Stimulated activated CD4-positive, alpha-beta T cell treated with anti-CD3 and anti-CD28 coated beads, Interleukin-12 subunit alpha, Interleukin-12 subunit beta, amount 100 ng/mL, for 24 hours (primary cell): ENCODE measurements at places on chromosomes 7 and 10.

- peak; percentile 74 for DNase-seq
Observed at GRCh38 chr10:79196470-79197461, 128.0 kb downstream of the ZMIZ1 start.

GRCh38 chr10:50508315-50509051, 115.3 kb downstream of the SGMS1 start:
- DNase-seq: no peak

DNA sequence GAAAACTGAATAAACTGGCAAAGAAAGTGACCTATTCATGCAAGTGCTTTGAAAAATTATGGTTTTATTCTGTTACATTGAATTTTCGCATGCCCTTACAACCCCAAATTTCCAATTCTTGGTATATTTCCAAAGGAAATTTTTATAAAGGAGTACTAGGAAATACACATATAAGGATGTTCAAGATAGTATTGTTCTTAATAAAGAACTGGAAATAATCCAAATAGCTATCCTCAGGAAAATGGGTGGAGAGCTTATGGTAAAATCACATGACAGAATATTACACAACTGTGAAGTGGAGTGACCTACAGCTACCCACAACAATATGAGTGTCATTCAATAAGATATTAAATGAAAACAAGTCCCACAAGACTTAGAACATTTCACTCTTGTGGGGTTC, 138.9 kb upstream of the BMPER start:
- no peak for DNase-seq

- no peak for DNase-seq
Observed at GRCh38 chr7:148458263-148458662, 132.3 kb upstream of the C7orf33 start.

GRCh38 chr10:128150561-128150960, 24.3 kb upstream of the MKI67 start:
- no peak for DNase-seq

DNA sequence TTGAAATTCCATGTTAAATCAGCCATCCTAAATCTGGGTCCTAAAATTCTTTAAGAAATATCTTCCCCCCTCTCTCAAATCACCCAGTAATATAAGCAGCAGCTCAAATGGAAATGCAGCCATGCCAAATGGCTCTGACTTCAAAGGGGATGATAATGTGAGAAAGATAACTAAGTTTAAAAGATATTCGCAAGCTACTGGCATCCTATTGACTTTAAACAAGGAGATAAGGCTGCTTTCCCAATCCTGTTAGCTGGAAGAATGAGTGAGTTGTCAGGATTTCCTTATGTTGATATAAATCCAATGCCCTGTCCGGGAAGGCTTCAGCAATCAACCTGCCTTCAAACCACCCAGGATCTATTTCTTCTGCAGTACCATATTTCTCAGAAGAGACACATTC, 172.0 kb downstream of the FANK1 start:
- DNase-seq: no peak

DNA sequence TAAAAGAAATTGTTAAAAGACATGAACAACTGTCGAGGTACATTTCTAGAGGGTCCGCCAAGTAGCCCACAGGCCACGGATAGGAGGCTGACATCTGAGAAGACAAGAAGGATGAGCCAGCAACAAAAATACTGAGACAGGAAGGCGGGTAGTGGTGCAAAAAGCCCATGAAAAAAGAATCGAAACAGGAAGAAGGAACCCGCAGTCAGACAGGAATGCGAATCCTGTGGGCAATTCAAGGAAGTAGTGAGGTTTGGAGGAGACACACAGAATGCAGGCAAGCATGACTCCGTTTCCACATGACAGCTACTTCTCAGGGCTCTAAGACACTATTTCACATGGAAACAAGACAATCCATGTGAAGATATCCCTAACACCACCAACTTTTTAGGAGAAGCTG, 125.2 kb downstream of the DOCK4 start:
- no peak for DNase-seq

DNA sequence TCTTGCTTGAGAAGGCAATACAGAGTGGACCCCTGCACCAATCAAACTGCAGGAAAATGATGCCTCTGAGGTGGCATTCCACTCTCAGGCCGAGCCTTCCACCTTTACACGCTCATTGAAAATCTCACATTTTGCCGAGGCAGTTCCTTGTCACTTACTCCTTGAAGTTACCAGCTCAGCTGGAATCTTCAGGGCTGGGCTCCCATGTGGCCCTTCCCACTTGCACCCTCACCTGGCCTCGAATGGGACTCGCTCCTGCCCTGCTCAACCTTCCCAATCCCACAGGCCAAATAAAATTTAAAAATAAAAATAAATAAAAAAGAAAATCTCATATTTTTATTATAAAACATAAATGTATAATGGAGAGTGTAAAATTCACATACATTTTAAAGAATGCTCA, 790.7 kb upstream of the COBL start:
- DNase-seq: no peak

GRCh38 chr10:117896517-117896916, 150.2 kb downstream of the RAB11FIP2 start:
- DNase-seq: no peak

DNA sequence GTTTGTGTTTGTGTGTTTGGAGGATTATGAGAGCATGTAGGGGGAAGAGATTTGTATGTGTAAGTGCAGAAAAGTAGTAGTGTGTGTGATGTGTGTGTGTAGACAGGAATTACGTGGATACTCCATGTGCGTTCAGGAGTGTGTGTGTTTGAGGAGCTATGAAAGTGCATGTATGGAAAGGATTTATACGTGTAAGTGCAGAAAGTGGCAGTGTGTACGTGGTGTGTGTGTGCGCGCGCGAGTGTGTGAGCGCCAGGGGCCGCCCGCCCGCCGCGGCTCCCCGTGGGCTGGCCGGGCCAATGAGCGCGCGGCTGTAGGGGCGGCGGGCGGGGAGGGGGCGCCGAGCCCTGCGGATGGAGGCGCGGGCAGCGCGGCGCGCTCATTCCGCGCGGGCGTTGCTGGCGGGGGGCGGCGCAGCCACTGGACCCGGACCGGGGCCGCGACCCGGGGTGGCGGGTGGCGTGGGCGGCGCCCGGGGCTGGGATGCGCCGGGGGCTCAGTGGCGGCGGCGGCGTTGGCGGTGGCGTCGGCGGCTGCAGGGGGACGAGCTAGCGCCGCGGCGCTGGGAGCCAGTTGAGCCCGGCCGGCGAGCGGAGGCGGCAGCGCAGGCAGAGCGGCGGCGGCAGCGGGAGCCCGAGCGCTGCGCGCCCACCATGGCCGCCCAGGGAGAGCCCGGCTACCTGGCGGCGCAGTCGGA, at the start of gene BICC1:
TSS of gene BICC1 (plus strand) at position 382 of the 697 bp plus-strand sequence. CDS start at position 654, 272 bp downstream.
- DNase-seq: no peak

GRCh38 chr7:73308074-73308664, 457 bp downstream of the NSUN5 start:
- no peak for DNase-seq
